Stimulated activated CD8-positive, alpha-beta memory T cell treated with anti-CD3 and anti-CD28 coated beads, Interleukin-4, amount 100 ng/mL, for 4 hours (primary cell): ENCODE measurements at places on chromosomes 5 and 9.

GRCh38 chr5:59553992-59554391 is 339.5 kb downstream of the PDE4D start:
- DNase-seq = no peak

DNA sequence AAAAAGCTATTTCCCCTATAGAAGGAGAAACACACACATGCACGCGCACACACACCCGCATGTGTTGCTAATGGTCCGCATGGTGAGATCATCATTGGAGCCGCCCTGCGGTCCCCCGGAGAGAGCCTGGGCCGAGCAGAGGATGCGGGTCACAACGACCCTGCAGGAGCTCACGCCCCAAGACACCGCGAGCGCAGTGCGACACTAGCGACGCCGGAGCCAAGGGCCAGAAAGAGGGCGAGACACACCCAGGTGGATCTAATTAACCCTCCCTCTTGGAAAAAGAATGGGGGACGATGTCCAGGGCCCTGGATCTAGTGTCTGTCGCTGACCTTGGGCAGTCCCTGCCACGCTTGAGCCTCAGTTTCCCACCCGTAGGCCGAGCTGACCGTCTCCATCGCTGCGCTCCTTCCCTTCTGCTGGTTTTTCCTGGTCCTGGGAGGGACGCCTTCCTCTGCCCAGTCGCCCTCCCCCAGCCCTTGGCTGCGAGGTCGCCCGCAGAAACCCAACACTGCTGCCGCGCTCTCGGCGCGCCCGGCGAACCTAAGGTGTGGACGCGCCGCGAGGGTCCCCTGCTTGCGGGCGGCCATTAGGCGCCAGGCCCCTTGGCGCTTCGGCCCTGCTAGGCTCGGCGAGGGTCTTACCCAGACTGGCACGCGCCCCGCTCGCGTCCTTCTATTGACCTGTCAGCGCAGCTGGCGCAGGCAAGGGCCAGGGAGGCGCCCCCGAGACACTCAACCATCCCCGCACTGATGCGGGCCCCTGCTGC is 47.5 kb upstream of the RNF20 start:
- DNase-seq = no peak

DNA sequence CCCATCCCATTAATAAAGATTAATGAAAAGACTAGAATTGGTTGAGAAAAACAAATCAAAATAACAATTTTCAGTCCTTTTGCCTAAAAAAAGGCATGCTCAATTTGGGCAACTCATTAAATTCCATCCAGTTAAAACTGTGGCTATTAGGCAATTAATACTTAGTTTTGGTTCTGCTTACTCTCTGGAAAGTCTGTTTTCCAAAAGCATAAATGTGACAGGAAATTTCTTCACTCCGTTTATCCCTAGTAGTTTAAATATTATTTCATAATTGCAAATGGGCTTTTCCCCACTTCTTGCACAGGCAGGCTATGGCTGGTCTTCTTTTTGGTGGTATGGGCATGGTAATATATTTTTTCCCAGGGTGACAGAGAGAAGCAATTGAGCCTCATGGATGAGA is 373.3 kb upstream of the KLF4 start:
- DNase-seq = no peak

DNA sequence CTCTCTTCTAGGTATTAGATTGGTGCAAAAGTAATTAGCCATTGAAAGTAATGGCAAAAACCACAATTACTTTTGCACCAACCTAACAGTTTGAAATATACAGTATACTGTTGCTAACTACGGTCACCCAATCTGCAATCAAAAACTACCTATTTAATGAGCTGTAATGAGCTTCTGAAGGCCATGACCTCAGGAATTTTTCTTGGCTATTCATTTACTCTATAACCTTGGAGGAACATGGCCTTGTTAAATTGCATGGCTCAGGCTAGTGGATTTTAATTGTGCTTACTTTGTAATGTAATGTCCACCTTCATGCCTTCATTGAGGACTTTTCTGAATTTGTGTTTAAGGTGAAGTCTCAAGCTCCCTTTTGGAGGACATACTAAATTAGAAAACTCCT is 24.7 kb downstream of the DNAH5 start:
- DNase-seq = no peak

GRCh38 chr9:93617273-93617672 is 40.9 kb downstream of the PHF2 start:
- no peak for DNase-seq

- DNase-seq = no peak
Measured at GRCh38 chr5:169838688-169839087, 141.6 kb downstream of the INSYN2B start.

DNA sequence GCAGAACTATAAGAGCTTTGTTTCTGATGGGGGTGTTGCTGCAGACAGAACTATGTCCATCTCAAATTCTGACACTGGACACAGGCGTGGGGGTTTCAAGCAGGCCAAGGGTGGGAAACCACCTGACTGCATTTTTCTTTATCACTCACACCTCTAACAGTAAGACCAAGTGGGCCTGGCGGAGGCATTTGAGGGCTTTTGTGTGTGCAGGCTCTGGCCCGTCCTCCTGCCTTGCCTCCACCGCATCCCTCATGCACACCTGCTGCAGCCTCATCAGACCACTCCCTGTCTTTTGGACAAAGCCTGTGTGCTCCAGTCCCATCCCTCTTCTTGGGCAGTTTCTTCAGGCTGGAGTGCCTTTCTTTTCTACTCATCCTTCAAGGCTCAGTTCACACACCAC is 7.9 kb downstream of the OR13J1 start:
- DNase-seq = no peak

GRCh38 chr5:52867809-52868208 is 80.1 kb downstream of the ITGA1 start:
- DNase-seq = no peak

- DNase-seq = no peak
Measured at GRCh38 chr9:7137571-7137970, 379.8 kb downstream of the KDM4C start.

DNA sequence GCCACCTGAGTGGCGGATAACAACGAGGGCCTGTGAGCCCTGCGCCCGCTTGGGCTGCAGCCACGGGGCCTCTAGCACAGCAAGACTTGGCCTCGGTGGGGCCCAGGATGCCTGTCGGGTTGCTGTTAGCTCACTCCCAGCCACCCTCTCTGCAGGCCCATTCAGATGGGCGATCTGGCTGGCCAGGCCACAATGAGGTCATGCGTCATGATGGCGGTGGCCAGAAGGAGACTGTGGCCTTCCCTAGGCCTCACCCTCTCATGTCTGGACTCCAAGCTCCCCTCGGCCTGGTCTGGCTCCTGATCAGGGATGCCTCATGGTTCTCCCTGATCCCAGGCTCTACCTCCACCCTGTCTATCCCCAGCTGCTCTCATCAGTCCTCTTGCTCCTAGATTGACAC is 19.0 kb upstream of the TCOF1 start:
- no peak for DNase-seq

DNA sequence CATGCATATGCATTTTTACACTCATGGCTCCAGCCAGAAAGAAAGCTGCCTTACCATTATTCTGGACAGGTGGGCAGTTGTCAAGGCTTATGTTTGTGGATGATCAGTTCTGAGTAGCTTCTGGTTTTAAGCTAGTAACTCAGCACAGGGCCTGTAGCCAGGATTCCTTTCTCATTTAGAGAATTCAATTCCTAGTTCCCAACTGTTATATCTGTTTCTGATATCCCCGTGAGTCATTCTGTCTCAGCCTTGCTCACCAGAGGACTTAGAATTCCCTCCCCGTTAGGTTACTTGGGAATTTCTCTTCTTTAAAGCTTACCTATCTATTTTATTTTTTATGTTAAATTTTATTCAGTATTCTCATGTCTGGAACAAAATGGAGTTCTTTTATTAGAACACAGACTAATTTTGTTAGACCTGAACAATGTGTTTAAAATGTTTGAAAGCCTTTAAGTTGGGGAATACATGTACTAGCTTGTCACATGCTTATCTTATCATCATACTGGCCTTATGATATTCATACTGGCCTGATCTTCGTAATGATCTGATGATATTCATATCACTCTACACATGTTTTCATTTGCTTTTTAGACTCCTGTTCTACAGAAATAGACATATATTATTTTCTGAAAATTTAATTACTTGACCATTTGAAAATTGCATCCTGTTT is 47.1 kb downstream of the CAST start:
- DNase-seq = no peak

DNA sequence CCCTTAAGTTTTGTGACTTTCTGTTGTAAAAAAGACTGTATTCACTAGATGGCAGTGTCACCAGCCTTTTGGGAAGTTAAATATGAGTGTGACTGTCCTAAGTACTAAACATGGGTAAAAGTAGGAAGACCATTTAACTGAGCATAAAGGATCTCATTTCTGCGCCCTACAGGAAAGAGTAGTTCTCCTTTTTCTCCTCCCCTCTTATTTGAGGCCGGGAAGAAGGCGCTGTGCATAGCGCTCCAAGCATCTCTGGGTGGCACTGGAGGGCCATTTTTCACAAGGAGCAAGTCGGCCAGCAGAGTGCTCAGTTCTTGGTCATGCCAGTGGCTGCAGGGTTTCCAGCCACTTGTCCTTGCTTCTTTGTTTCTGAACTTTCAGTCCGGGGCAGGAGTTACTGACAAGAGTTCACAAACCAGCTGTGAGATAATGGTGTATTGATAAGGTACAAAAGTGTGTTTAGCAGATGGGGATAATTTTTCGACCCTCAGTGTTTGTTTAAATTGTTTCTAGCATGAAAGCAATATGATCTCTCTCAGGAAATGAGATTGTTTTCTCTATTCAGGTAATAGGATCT is 227.6 kb upstream of the DMRT1 start:
- DNase-seq = no peak

GRCh38 chr9:105290418-105290817 is 46.0 kb downstream of the SLC44A1 start:
- no peak for DNase-seq

DNA sequence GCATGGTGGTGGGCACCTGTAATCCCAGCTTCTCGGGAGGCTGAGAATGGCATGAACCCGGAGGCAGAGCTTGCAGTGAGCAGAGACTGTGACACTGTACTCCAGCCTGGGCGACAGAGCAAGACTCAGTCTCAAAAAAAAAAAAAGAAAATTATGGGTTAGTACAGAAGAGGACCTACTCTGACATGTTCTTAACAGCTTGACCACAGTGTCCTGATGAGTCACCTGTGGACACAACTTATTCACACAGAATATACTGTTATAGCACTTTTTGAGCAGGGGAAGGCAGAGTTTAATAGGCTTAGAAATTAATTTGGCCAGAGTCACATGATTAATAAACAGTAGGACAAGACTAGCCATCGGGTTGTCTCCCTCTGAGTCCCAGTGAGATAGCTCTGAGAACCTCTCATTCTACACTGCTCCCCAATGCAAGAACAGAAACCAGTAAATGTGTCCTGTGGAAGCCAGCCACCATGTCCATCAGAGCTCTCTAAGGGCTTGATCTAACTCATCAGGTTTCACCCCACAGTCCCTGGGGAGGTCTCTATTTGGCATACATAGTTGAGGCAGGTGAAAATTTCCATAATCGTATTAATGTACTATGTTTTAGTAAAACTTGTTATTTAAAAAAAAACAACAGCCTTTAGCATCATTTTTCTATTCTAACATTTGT is 1077.9 kb upstream of the C9orf72 start:
- DNase-seq = no peak

- DNase-seq = no peak
Measured at GRCh38 chr5:146592352-146592751, 76.4 kb upstream of the GPR151 start.

- no peak for DNase-seq
Measured at GRCh38 chr9:90737742-90738141, 63.9 kb upstream of the SYK start.

DNA sequence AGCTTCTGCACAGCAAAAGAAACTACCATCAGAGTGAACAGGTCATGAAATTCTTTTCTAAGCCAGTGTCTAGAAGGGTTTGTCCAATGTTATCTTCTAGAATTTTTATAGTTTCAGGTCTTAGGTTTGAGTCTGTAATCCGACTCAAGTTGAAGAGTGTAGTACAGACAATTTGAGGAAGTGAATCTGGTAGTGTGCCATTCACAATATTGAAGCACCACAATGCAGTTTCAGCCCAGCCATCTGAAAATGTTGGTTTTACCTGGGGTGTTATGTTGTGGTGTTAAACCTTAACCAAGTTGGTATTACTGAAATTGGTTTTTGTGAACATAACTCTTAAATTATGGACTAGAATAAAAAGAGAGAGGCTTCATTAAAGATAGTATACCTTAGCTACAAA is 77.2 kb downstream of the ADAMTS16 start:
- no peak for DNase-seq

DNA sequence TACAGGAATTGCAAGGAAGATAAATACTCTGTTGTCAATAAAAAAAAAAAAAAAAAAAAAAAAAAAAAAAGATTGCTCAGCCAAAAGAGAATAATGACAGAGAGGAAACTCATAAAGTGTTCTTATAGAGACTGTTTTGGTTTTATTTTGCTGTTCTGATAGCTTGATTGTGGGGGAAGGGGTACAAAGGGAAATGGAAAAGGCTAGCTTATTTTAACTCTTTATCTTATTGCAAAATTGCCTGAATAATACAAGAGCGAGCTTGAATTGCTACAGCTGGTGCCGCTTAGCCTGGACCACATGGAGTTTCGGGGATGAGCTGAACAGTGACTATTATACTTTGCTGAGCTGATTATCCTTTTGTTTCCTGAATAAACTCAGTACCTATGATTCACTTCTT is 31.0 kb upstream of the SHISAL2B start:
- no peak for DNase-seq

DNA sequence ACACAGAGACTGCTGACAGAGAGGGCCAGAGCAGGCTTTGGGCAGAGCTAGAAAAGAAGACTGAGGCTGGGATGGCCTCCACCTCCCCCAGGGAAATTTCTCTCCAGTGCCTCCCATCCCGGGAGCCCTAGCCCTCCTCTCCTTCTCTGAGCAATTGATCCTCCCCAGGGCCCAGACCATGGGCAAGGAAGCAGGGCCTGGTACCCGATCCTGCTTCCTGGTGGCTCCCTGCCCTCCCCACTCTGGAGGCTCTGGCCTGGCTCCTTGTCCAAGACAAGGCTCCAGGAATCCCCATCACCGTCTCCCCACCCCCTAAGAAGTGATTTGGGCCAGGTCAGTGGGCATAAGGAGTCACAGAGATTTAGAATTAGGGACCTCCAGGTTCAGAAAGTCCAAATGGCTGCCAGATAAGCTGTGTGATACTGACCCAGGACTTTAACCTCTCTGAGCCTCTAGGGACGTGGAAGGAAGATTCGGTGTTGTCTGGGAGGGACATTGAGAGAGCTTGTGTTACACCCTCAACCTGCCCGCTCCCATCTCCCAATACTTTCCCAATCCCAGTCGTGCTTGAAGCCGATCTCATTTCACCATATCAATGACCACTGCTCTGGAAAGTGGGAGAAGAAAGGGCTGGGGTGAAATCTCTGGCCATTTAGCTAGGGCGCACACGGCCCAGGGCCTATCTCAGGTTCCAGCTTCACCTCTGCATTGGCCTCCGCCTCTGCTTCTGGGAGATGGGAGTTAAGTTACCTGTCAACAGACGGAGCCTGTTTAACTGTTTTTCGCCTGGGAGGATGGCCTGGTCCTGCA is 25.8 kb upstream of the KIF12 start:
- DNase-seq = no peak

DNA sequence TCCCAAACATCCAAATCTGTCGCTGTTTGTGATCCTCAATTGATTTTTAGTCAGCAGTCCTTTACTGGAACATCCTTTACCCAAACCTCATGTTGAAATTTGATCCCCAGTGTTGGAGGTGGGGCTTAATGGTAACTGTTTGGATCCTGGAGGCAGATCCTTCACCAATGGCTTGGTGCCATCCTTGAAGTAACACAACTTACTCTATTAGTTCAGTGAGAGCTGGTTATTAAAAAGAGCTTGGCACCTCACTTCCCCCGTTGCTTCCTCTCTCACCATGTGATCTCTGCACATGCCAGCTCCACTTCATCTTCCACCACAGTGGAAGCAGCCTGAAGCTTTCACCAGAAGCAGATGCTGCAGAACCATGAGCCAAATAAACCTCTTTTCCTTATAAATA is 40.3 kb downstream of the DNAJB5 start:
- DNase-seq = no peak

GRCh38 chr5:133358271-133358670 is 254.1 kb downstream of the FSTL4 start:
- DNase-seq = no peak
